ENCODE measurements at places on chromosomes 3 and 15.

DNA sequence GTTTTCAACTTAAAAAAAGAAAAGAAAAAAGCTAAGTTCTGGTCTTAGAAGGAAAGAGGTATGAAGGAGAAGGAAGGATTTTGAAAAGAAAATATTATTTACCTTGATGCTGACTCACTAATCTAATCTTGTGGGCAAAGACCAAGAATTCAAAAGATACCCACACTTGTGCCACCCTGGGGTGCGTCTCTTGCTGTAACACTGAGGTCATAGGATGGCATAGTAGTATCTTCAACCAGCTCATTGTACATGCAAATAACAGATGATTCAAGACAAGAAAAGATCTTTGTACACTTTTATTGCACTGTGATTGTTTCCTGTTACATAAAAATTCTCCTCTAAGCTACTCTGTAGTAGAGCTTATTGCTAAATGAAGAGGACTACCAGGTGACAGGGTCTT lies 17.3 kb downstream of the PLS1 start:
- peak; percentile 75 for DNase-seq

GRCh38 chr3:110243081-110243480 lies 828.5 kb upstream of the NECTIN3 start:
- no peak for DNase-seq

DNA sequence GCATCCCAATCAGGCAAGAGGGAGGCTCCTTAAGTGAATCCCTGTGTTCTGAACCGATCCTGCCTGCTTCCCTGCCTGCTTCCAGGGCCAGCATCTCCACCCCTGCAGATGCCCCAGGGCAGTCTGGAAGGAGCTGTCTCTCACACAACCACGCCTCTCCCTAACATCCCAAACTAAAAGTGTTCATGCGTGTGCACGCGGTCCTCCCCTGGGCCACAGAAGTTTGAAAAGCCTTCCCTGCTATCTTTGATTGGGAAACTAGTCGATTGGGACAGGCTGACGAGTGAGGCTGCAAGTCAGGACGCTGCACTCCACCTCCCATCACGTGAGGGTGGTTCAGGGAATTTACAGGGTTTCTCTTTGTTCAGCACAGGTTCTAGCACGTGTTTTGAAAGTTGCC lies 340.9 kb upstream of the ICE2 start:
- no peak for DNase-seq

GRCh38 chr3:17081520-17081919 lies 196.8 kb downstream of the PLCL2 start:
- DNase-seq, result no peak

DNA sequence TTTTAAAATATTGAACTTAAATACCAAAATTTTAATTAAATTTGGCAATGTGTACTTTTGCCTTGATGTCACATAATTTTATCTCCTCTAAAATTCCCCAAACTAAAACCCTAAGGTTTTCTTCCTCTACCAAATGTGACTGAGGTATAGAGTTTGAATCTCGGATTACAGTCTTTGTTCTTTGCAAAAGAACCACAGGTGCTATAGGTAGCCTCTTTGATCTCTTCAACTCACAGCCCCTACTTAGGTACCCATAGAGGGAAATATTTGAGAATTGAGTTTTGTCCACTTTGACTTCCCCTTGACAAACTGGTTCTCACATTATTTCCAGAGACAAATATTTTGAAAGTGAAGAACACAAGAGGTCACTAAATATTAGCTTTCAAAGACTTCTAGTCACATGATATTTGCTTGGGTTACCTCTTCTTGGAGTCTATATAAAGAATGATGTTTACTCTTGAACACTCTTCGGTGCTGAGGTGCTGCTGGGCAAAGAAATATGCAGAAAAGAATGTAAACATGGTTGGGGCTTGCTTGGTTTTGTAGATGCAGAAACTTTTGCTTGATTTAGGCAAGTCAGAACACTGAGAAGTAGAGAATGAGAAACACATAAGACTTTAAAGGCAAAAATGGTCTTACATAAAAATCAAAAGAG lies 120.8 kb upstream of the MCTP2 start:
- DNase-seq, result no peak

- DNase-seq, result no peak
These were observed 518.8 kb upstream of the ZNF385D start for GRCh38 chr3:22269831-22270230.

DNA sequence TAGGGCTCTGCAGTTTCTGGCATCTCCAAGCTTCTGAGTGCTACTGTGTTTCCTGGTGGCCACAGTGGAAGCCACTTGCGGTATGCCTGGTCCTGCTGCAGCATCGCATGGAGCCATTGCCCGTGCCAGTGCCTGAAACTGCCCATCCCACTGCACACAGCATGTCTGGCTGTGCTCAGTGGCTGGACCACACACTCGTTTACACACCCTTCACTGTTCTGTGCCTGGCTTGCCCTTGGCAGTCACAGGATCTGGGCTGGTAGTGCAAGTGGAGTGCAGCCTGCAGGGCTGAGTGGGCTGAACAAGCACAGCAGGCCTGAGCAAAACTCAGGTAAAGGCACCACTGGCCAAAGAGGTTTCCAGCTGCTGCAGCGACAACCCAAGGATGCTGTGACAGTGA lies 600.0 kb downstream of the SI start:
- DNase-seq, result no peak

DNA sequence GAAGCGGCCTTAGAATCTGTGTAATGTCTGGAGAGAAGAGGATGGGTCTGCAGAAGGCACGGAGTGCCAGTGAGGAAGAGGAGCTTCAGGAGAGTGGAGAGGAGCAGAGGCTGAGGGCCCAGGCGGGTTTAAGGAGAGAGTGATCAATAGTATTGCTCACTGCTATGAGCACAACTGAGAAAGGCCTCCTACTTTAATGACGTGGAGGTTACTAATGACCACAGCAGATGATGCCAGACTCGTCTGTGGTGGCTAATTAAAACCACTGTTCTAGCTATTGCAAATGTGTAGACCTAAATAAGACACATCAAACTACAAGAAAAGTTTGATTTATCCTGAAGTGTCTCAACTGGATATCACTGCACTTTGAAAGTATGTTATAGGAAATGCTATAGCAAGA lies 33.2 kb downstream of the MTMR10 start:
- no peak for DNase-seq

- DNase-seq, result no peak
These were observed 39.9 kb downstream of the PYDC2 start for GRCh38 chr3:191500892-191501291.

GRCh38 chr15:88223084-88223483 lies 33.5 kb downstream of the NTRK3 start:
- DNase-seq, result no peak

GRCh38 chr3:129855832-129856419 lies 37.6 kb downstream of the TMCC1 start:
- DNase-seq, result no peak

DNA sequence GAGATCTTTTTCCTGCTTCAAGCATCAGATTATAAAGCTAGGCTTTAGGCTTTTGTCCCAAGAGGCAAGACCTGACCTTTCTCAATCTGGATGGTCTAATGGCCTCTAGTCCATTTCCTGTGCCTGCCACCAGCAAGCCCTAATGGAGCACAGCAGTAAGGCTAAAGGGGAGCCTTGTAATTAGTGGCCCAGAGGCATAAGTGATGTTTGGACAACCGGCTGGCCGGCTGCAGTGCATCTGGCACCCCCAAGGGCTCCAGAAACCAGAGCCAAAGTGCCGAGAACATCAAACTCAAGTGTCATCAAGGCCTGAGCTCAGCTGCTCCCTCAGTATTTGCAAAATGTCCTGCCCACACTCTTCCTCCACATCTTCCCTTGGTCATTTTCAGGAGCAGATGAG lies 31.9 kb upstream of the RTP4 start:
- no peak for DNase-seq

- DNase-seq, result no peak
These were observed 220.0 kb downstream of the CADPS start for GRCh38 chr3:62655056-62655690.

GRCh38 chr3:46420931-46421330 lies 13.9 kb downstream of the CCRL2 start:
- no peak for DNase-seq

DNA sequence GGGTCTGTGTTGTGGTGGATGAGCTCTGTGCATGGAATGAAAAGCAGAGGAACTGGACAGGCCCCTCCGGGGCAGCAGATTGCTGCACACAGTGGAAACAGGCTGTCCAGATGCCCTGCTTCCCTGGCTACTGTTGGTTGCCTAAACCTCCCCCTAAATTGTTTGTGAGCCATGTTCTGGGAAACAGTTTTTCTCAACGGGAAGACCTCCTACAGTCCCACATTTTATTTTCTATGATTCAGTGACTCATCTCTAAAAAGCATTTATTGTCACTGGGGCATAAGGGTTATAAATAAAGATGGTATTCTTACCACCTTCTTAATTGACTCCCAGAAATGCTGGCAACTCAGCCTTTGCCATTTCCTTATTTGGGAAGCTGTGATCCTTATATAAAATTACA lies 20.3 kb upstream of the PTPN9 start:
- DNase-seq, result no peak

GRCh38 chr3:58210761-58211460 lies at the start of gene DNASE1L3:
Gene DNASE1L3 (minus strand): TSS chr3:58210972. CDS start chr3:58210906, 66 bp downstream.
- DNase-seq, result no peak

DNA sequence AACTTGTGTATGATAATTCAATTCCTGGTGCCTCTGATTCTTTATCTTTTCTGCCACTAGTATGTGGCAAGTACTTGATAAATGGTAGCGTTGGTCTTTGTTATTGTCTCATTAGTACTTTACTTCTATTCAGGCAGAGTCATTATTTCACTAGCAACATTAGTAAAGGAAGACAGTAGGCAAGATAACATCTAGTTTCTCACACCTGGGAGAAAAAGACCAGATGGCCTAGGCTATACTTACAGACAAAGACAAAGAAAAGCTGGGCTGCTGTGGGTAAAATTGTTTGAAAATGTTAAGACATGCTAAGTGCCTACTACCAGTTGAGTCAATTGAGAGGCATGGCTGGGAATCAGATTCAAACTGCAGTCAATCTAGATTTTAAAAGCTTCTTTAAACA lies 198.7 kb upstream of the CMC1 start:
- DNase-seq, result no peak

DNA sequence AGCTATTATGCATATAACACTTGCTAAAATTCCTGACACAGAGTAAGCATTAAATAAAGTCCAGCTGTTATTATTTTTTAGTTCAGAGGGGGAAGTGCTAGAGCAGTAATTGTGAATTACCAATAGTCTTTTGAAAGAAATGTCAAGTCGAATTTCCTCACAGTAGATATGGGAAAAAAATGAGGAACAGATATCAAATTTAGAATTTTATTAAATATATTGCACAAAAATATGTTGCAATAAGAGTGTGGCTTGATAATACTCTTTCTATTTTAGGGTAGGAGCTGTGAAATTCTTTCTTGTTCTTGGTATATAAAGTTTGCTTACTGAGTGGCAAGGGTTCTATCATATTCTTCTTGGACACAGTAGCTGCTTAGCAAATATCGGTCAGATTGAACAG lies 181.3 kb downstream of the NFKBIZ start:
- DNase-seq, result no peak

DNA sequence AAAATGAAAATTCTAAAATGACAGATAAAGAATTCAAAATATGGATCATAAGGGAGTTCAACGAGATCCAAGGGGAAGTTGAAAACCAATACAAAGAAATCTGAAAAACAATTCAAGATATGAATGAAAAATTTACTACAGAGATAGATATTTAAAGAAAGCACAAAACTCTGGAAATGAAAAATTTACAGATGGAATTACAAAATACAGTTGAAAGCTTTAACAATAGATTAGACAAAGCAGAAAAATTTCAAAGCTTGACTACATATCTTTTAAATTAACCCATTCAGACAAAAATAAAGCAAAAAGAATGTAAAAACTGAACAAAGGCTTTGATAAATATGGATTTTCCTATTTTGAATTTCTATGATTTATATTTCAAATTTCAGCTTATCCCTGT lies 211.1 kb downstream of the SLC9A9 start:
- DNase-seq, result no peak

DNA sequence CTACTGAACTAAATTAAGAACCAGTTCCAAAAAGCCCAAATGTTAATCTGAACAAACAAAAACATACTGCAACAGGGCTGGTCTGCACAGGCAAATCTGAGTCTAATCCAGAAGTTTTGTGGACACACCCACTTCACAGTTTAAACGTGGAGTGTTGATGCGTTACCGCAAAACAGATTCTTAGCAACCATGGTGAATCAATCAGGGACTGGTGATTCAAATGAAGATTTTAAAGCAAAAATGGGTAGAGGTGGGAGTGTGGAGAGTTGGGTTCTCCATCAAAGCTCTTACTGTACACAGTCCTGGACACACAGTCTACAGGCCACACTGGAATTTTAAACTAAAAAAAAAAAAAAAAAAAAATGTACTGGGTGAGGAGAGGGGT lies 5.2 kb downstream of the ANXA2 start:
- DNase-seq, result peak; percentile 72

DNA sequence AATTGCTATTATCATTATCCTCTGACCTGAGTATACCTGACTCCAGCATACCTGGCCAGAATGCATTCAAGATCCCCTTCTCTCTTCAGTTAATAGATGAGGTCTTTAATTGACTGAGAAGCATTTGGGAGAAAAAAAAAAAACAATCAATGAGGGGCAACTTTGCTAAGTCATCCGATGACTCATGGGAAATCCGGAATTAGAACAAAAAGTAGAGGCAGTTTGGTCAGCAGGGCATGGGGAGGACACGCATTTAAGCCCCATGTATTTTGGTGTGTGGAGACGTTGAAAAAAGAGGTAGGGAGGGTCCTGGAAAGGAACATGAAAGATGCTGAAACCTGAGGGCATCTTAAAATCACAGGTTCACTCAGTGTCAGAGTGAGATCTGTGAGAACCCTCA lies 256.2 kb downstream of the RORA start:
- no peak for DNase-seq

- no peak for DNase-seq
These were observed 85.6 kb downstream of the CPN2 start for GRCh38 chr3:194265505-194265892.

GRCh38 chr3:131357275-131357674 lies 24.3 kb upstream of the NUDT16 start:
- DNase-seq, result no peak

- no peak for DNase-seq
These were observed 9.2 kb downstream of the SH2D7 start for GRCh38 chr15:78101423-78102105.

- DNase-seq, result no peak
These were observed 22.5 kb downstream of the TMEM44 start for GRCh38 chr3:194610689-194611088.

- DNase-seq, result peak; percentile 60
These were observed 55.3 kb downstream of the SLC28A2 start for GRCh38 chr15:45307230-45307924.

GRCh38 chr3:38582941-38583645 lies 66.4 kb downstream of the SCN5A start:
- DNase-seq, result no peak

GRCh38 chr3:195698325-195698646 lies 22.5 kb upstream of the MUC20 start:
- no peak for DNase-seq

- DNase-seq, result no peak
These were observed 225.1 kb downstream of the NTRK3 start for GRCh38 chr15:88031461-88031860.

GRCh38 chr15:75597667-75598341 lies 18.7 kb upstream of the PTPN9 start:
- DNase-seq, result no peak

GRCh38 chr3:4940985-4941384 lies 38.3 kb upstream of the BHLHE40 start:
- no peak for DNase-seq

All from LoVo (cell line).